Mesendoderm (in vitro differentiated cells): ENCODE measurements at places on chromosomes 1 and 21.

DNA sequence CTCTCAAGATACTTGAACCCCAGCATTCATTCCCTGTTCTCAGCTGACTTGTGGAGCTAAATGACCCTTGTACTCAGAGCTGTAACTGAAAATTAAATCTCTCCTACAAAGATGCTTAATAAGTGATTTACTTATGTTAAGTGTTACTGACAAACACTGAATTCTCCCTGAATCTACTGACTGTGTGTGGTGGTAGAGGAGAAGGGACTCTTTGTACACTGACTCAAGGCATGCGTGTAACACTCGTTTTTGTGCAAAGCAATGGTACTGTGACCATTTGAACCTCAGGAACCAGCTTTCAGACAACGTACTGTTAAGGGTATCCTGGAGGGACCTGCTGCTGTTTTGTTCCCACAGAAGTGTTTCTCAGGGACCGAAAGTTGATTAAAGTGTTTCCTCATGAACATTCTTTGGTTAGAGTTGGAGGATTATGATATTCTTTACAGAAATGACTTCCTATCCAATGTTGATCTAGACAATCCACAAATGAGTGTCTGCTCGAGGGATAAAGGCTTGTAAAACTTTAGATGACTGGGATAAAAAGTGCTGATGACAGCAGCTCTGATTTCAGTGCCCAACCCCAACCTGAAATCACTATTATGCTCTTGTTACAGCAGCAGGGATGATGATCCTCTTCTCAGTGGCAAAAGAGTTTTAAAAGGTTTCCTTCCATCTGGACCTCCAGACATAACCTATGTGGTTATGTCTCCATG, 12.8 kb downstream of the RGL1 start:
- DNase-seq = no peak

- DNase-seq = peak; percentile 33
Observed at GRCh38 chr1:35646043-35646442, 4.7 kb upstream of the PSMB2 start.

- DNase-seq = no peak
Observed at GRCh38 chr1:184759112-184759511, 4.5 kb upstream of the EDEM3 start.

DNA sequence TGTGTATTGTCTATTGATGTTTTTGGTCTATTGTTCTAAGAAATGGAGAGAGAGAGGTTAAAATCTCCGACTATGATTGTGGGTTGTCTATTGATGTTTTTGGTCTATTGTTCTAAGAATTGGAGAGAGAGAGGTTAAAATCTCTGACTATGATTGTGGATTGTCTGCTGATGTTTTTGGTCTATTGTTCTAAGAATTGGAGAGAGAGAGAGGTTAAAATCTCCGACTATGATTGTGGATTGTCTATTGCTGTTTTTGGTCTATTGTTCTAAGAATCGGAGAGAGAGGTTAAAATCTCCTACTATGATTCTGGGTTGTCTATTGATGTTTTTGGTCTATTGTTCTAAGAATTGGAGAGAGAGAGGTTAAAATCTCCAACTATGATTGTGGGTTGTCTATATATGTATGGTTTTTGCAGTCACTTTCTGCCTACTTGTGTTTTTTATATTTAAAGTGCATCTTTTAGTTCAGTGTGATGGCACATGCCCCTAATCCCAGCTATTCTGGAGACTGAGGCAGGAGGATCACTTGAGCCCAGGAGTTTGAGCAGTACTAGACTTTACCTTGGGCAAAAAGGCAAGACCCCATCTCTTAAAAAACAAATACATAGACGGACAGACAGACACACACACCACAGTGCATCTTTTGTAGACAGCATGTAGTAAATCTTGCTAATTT, 16.2 kb downstream of the C1orf159 start:
- DNase-seq = no peak

DNA sequence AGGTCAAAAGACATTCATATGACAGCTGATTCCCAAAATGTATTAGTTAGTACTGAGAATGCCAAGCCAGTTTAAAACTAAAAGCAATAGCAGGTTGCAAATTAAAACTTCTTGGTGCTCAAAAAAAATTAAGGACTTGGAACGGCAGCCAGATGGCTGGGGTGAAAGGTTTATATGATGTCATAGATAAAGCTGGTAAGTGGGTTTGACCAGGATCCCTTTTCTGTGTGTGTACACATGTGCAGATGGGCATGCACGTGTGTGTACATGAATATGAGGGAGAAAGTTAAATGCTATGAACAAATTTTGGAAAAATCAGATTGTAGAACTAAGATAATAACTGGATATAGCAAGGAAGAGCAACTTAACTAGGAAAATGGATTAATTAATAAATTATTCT, 39.1 kb upstream of the DPH5 start:
- DNase-seq = no peak
